ENCODE measurements at places on chromosomes 16 and 17.

DNA sequence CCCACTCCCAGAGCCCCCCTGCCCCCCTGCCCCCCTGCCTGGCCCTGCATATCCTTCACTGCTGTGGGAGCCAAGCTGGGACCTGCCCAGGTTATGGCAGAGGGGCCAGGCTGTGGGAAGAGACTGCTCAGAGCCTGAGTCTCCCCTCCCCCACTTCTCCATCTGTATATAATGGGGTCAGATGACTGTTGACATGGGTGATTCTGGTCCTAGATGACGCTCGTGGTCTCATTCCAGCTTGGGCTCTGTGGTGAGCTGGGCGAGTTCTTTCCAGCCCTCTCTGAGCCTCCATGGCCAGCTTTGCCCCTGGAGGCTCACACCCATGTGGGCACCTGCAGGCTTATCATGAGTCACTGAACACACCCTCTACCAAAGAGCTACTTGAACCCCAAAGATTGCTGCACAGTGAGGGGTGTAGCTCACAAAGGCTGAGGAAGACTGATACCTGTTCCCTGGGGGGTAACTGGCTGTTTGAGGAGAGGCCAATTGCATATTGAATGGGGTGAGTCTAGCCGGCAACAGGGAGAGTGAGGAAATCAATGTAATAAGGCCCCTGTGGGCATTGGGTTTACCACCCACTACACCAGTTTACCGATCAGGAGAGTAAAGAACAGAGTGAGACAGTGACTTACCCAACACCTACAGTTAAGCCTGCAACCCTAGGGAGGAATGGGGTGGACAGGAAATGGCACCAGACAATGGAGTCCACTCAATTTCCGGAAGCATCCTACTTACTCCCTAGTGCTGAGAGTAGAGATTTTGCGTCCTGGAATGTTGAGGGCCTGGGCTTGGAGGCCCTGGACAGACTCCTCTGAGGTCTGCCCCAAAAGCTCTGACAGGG lies 4.2 kb upstream of the SREBF1 start:
- no peak for DNase-seq

DNA sequence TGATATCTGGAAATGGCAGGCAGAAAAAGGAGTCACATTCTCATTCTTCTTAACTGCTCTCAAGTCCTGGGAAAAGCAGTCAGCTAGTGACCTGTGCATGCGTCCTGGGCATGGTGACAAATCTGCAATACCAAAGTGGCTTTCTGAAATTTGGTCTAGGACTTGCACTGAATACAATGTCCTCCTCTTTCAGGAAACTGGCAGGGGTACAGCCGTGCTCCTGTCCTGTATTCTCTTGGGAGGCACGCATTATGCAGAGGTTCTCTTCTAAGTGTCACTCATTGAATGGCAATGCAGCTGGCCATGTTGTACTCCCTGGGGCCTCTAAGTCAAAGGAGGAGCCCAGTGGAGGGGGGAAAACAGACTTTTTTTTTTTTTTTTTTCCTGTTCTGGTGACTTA lies 10.6 kb downstream of the PHF12 start:
- DNase-seq: no peak

GRCh38 chr17:60060474-60060873 lies 18.2 kb downstream of the HEATR6 start:
- DNase-seq: no peak

DNA sequence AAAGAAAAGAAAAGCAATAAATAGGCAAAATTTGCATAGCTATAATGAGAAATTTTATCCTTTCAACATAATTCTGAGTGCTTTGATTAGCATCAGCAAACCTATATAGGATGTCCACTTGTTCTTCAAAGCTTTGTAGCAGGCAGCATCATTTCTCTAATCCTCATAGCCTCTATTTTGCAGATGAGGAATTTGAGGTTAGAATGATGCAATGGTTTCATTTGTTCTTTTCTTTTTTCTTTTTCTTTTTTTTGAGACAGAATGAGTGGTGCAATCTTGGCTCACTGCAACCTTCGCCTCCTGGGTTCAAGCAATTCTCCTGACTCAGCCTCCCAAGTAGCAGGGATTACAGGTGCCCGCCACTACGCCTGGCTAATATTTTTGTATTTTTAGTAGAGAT lies 594.4 kb downstream of the TOX3 start:
- no peak for DNase-seq

GRCh38 chr17:17508646-17509591 lies 12.7 kb upstream of the RASD1 start:
- DNase-seq: no peak

GRCh38 chr17:49318435-49318965 lies 43.5 kb downstream of the ZNF652 start:
- no peak for DNase-seq

DNA sequence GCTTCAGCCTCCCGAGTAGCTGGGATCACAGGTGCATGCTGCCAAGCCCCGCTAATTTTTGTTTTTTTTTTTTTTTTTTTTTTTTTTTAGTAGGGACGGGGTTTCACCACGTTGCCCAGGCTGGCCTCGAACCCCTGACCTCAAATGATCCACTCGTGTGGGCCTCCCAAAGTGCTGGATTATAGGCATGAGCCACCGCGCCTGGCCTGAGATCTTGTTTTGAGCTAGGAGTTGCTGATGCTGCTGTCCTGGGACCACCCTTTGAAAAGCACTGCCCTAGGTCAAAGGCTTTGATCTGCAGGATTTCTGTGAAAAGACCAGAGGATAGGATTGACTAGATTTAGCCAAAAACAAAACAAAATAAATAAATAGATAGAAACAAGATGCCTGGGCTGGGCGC lies 798 bp upstream of the SLC39A11 start:
- no peak for DNase-seq

GRCh38 chr16:17510567-17510966 lies 39.8 kb upstream of the XYLT1 start:
- no peak for DNase-seq

GRCh38 chr16:7509963-7510601 lies 177.4 kb downstream of the RBFOX1 start:
- no peak for DNase-seq

DNA sequence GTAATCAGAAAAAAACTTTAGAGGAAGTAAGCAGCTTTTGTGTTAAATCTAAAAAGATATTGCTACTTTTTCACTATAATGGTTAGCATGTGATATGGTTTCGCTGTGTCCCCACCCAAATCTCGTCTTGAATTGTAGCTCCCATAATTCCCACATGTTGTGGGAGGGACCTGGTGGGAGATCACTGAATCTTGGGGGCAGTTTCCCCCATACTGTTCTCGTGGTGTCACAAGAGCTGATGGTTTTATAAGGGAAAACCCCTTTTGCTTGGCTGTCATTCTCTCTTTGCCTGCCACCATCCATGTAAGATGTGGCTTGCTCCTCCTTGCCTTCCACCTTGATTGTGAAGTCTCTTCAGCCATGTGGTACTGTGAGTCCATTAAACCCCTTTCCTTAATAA lies 117.1 kb downstream of the KCNJ2 start:
- no peak for DNase-seq

- no peak for DNase-seq
These were observed 160.4 kb downstream of the WWOX start for GRCh38 chr16:78259873-78260272.

DNA sequence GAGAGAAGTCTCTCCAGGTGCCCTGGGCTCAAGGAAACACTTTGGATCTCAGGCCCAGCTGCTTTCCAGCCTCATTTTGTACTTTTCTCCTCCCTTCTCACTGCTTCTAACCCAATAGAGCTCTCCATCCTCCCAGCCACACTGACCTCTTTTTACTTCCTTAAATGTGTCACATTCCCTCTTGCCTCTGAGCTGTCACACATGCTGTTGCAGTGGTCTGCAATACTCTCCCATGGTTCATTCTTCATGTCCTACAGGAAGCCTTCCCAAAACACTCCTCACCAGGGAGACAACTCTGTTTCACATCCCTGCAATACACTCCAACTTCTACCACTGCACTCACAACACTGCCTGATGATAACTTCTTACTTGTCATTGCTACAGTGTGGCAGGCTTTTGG lies 242.1 kb upstream of the DYNLRB2 start:
- DNase-seq: no peak

- no peak for DNase-seq
These were observed 385 bp downstream of the CFAP119 start for GRCh38 chr16:30761427-30761927.

DNA sequence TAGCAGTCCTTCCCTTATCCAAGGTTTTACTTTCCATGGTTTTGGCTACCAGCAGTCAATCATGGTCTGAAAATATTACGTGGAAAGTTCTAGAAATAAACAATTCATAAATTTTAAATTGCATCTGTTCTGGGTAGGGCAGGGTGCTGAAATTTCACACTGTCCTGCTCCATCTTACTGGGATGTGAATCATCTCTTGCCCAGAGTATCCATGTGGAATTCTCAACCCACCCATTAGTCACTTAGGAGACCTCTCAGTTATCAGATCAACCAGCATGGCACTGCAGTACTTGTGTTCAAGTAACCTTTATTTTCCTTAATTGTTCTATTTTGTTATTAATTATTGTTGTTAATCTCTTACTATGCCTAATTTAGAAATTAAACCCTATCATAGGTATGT lies 202.8 kb upstream of the CPHXL start:
- no peak for DNase-seq

- no peak for DNase-seq
These were observed 268.5 kb downstream of the CBLN1 start for GRCh38 chr16:49012961-49013726.

- no peak for DNase-seq
These were observed 229.4 kb downstream of the CCDC182 start for GRCh38 chr17:57515662-57516211.

GRCh38 chr16:72021043-72021442 lies 12.5 kb downstream of the DHODH start:
- no peak for DNase-seq

- DNase-seq: no peak
These were observed 1.6 kb downstream of the OMG start for GRCh38 chr17:31295489-31295871.

GRCh38 chr16:84450176-84450865 lies 54.1 kb downstream of the MEAK7 start:
- no peak for DNase-seq

- DNase-seq: no peak
These were observed 10.9 kb downstream of the CACNB1 start for GRCh38 chr17:39186481-39187002.

DNA sequence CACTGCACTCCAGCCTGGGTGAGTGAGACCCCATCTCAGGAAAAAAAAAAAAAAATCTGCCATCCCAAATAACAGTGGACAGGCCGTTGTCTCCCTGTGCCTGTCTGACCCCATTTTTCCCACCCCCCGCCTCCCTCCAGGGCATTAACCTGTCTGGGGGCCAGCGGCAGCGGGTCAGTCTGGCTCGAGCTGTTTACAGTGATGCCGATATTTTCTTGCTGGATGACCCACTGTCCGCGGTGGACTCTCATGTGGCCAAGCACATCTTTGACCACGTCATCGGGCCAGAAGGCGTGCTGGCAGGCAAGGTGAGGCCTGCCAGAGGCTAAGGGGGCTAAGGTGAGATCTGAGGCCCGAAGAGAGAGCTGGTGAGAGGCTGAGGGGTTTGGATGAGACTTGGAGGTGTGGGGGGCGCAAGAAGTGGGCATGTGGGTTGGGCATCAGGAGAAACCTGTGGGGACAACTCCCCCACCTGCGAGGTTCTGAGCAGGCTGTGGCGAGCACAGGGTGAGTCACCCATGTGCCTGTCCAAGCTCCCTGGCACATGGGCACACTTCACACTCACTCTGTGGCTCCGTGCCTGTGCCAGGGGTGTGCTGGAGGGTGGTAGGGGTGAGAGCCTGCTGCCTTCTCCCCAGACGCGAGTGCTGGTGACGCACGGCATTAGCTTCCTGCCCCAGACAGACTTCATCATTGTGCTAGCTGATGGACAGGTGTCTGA lies 34.7 kb downstream of the ANKRD40 start:
- no peak for DNase-seq

DNA sequence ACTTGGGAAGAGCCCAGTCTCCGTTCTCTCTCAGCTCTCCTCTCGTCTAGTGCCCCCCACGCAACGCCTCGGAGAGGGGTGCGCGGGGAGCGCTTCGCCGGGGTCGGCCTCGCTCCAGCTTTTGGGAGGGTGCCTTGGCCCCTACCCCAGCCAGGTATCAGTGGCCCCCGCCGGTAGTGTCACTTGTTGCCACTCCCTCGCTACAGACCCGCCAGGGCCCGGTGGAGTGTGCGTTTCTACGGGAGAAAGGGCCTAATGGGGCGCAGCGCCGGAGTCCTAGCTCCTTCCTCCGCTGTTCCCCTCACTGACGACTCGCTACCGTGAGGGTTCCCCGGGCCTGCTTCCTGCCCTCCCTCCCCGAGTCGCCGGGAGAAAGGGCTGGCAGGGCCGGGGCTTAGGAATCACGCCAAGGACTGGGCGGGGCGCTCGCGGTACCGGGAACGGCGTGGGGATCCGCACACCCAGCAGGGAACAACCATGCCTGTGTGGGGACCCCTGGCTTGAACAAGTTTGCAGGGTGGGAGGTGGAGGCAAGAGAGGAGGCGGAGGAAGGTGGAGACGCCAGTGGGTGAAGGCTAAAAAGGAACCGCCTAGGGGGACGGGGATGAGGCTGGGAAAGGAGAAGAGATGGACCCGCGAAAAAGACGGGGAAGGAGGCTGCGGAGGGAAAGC lies 997 bp upstream of the CDH11 start:
- DNase-seq: peak; percentile 67

- no peak for DNase-seq
These were observed 408.6 kb downstream of the SOX9 start for GRCh38 chr17:72529386-72529785.

DNA sequence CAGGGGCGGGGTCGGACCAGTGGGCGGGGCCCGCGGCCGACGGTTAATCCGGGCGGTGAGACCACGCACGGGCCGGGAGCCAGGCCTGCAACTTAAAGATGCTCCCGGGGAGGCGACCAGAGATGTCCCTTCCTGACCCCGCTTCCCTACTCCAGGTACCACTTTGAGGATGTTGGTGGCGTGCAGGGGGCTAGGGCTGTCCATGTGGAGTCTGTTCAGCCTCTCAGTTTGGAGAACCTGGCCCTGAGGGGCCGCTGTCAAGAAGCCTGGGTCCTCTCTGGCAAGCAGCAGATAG lies 580 bp downstream of the RANGRF start:
- no peak for DNase-seq

DNA sequence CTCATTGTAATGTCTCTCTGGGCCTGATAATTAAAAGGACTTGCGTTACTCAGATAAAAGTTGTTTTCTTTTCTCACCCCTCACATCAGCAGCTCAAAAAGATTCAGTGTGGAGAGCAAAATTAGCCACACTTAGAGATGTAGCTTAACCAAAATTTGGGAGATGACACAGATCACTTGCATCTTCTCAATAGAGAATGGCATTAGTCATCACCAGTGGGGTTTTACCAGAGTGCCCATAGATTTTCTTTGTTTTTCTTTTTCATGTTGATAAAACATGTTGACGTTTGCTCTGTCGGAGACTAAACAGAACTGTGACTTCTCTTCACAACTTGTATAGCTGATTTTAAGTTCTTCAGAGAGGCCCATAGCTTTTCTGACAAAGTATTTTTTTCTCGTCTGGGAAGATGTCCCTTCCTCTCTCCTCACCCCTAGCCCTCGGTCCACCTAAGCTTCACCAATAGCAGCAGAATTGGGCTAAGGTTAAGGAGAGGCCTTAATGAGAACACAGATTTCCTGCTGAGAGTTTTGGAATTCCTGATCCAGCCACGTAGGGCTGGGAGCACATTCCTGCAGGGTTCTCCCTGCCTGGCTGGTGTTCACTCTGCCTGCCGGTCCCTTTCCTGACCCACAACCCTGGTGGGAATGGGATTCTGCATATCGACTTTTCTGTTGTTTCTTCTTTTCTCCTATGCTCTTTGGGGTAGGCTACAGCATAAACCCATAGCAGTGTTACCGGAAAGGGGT lies 92.6 kb downstream of the CACNG3 start:
- DNase-seq: no peak

All from left lung (tissue), 14 donors.